ENCODE measurements at places on chromosomes 12 and 14.

DNA sequence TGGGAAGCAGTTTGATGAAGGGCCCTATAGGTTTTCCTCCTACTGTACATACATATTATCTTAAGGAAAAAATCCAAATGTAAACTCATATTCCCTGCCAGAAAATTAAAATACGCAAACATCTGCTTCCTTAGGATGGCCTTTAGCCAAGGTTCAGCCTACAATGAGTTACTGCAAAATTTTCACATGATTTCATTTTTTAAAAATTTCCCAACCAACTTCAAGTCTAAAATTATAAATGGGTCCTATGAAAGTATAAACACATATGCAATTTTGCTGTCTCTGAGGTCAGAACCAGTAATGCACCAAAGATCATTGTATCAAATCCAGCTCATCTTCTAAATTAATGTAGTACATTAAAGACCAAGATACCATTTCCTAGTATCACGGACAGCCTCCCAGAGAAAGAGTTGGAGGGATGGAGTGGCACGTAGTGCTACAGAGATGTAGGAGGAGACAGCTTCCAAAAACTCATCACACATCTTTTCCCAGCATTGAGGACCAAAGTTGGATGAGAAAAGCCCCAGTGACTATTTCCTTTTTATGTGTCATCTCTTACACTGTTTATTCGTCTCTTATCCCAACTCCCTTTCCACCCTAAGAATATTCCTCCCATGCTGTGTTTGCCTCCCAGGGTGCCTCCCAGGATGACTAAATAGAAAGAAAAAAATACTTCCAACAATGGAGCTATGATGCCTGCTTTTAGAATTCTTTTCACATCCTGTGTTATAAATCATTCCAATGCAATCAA lies 92.3 kb upstream of the SLCO1C1 start:
- DNase-seq, result no peak

- DNase-seq, result no peak
These were observed 2.9 kb downstream of the OAS1 start for GRCh38 chr12:112909693-112910092.

GRCh38 chr12:66612090-66612775 lies 66.6 kb downstream of the GRIP1 start:
- no peak for DNase-seq

- no peak for DNase-seq
These were observed 327.8 kb downstream of the MED13L start for GRCh38 chr12:115949675-115950074.

- DNase-seq, result no peak
These were observed 161.5 kb upstream of the VASH1 start for GRCh38 chr14:76599559-76600287.

GRCh38 chr14:92362781-92363235 lies 39.8 kb downstream of the SLC24A4 start:
- DNase-seq, result no peak

- DNase-seq, result no peak
These were observed 3.3 kb downstream of the BHLHE41 start for GRCh38 chr12:26121323-26122060.

- no peak for DNase-seq
These were observed 202.2 kb downstream of the ATP23 start for GRCh38 chr12:58143498-58143995.

GRCh38 chr12:28130625-28131598 lies 59.3 kb upstream of the CCDC91 start:
- DNase-seq, result no peak

DNA sequence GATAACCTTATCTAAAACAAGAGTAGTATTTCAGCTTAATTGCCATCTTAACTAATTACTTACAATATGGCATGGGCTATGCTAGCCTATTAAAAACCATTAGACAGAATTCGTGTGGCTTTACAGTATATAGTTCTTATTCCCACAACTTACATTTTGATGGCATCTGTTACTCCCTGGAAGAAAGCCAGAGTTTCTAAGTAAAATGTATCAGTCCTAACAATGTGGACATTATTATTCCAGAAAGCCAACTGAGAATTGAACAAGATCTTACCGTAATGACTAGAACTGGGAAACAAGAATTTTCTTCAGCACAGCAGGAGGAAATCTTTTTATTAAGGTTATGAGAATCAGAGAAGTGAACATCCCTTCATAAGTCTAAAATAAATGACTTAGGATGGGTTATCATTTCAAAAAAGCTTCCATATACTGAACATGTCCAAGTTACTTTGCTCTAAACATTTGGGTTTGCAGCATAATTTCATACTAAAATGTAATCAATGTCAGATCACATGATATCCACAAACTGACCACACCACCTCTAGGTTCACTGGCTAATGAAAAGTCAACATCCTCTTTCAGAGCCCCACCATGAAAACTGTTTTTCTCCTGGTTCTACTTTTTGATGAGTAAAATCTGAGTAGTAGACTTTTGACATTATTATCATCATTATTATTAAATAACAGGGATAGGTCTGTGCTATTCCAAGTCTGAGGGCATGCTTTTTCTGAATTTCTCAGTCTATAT lies 179.7 kb downstream of the SSPN start:
- DNase-seq, result no peak

DNA sequence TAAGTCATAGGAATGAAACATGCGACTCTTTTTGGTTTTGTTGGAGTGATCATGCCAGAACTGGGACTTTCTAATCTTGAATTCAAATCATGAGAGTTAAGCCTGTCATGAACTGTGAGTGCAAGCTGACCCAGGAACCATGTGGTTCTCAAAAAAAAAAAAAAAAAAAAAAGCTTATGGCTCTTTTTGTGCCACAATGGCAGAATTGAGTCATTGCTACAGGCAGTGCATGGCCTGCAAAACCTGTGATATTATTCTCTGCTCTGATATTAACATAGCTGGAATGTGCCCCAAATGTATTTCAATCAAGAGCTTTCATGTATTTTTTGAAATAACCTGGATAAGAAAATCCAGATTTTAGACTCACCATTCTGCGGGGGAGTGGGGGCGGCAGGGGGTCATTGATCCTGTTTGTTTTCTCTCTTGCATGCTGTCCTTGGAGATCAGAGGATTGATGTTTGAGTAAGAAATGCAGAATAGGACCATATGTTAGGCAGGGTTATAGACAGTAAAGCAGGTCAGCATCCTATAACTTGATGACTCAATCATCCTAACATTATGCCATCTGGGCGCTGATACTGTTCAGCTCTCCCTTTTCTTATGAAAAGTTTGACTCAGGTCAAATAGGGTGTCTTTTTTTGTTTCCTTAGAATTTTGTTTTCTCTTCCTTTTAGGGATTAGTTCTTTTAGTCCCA lies 797.4 kb downstream of the DIO2 start:
- no peak for DNase-seq

- no peak for DNase-seq
These were observed 455 bp downstream of the ATP6V1D start for GRCh38 chr14:67358924-67359774.

DNA sequence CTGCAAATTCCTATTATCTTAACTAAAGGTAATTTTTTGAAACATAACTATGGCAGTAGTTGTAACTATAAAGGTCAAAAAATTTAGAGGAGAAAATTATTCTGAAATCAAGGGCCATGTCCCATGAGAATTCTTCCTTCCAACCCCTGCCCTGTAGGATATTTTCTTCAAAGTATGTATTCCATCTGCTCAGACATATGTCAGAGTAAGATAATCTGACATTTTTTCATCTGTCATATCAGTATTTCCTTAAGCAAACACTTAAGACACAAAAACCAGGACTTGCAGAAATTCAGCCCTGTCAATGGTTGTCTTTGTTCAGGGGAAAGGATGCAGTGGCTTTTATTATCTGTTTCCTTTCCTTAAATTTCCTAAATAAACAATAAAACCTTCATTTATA lies 36.3 kb downstream of the ACSS3 start:
- no peak for DNase-seq

GRCh38 chr12:24015833-24016160 lies 66.3 kb upstream of the SOX5 start:
- DNase-seq, result no peak

DNA sequence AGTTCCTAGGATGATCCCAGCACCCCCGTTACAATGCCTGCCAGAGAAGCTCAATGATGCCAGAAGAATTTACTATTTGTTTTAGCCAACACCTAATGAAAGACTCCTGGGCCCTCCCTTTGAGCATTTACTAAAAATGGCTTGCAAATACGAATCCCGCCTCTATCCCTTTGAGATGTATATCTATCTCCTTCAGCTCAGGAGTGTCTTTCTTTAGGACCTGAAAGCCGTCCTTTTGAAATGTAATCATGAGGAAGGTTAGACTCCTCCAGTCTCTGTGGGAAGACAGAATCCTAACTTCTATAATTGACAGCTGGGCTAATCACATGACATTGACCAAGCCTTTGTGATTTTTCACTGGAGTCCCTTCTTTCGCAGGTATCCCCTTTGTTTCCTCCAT lies 19.2 kb upstream of the DYNC1H1 start:
- no peak for DNase-seq

GRCh38 chr14:104362761-104363605 lies 216.6 kb upstream of the C14orf180 start:
- DNase-seq, result no peak

DNA sequence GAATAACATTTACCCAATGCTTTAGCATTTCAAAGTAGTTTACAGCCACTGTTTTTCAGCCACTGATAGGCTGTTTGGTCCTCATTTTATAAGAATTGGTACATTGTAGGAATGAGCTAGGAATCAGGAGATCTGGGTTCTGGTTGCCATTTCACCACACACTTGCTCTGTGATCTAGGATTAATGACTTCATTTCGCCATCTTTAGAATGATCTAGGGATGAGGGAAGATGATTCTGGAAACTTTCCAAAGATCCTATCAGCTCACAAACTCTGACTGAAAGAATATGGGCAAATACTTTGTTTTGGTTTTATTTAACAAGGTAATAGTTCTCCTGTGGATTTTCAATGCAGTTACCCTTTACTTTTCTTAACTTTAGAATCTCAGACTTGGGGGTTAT lies 155.0 kb downstream of the GCH1 start:
- DNase-seq, result no peak

DNA sequence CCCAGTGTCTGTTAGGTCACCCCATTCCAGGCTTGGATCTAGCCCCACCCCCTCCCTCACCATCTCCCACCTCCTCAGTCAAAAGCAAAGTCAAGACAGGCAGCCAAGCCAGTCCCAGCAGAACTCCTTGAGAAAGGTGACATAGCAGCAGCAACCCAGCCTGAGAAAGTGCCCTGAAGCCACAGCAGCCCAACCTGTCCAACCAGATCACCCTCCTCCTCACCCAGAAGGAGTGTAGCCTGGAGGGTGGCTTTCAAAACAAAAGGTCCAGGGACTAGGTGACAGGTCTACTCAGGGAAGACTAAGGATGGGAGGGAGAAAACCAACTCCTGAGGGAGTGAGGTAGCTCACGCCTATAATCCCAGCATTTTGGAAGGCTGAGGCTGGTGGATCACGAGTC lies 5.2 kb downstream of the RAB15 start:
- DNase-seq, result no peak

Measured in activated CD8-positive, alpha-beta memory T cell treated with anti-CD3 and anti-CD28 coated beads, Interleukin-2, amount 50 U/mL, for 48 hours (primary cell).